Naive B cell (primary cell): ENCODE measurements at places on chromosomes 5 and 9.

DNA sequence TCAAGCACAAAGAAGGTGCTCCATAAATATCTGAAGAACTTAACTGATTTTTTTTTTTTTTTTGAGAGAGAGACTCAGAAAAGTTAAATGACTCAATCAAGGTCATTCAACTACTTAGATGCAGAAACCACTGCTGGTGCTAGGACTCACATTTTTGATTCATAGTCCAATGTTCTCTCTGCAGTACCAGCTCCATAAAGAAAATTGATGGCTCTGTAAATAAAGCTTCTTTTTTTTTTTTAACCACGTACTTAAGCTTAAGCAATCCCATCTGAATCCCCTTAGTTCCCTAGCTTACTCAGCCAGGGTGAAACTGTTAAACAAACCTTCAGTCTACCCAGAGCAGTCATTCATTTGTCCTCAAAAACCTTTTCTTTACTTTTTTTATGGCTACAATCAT, 657.0 kb upstream of the WWC1 start:
- DNase-seq = no peak
- H3K4me1 ChIP-seq = no peaks in the 10 kb centered on the region
- no peak overlapping the region for H3K27ac ChIP-seq
- no peak overlapping the region for H3K4me3 ChIP-seq
- no peaks in the 10 kb centered on the region for H3K36me3 ChIP-seq

DNA sequence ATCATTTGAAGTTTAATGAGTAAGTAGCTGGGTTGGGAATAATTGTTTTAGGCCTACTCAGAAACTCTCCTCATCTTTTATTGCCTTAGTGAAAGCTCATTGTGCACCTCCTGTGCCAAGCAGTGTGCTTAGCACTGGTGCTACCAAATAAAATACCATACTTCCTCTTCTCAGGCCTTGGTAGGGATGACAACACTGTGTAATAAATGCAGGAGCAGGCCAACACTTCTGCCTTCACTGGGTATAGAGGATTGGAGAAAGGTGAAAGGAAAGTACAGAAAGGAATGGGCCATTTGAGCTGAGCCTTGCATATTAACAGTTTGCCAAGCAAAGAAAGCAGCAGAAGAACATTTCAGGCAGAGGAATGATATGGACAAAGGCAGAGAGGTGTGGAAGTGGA, 285.7 kb downstream of the NR3C1 start:
- peaks cover 15% of the 10 kb centered on the region for H3K36me3 ChIP-seq
- DNase-seq = no peak
- peak overlapping the region; percentile 39 for H3K27ac ChIP-seq
- no peak overlapping the region for H3K4me3 ChIP-seq
- no peaks in the 10 kb centered on the region for H3K27me3 ChIP-seq
- H3K4me1 ChIP-seq = peaks cover 33% of the 10 kb centered on the region

GRCh38 chr5:99076723-99077640, 148.2 kb upstream of the CHD1 start:
- no peaks in the 10 kb centered on the region for H3K36me3 ChIP-seq
- H3K27me3 ChIP-seq = peaks cover 12% of the 10 kb centered on the region
- DNase-seq = no peak
- no peak overlapping the region for H3K4me3 ChIP-seq

DNA sequence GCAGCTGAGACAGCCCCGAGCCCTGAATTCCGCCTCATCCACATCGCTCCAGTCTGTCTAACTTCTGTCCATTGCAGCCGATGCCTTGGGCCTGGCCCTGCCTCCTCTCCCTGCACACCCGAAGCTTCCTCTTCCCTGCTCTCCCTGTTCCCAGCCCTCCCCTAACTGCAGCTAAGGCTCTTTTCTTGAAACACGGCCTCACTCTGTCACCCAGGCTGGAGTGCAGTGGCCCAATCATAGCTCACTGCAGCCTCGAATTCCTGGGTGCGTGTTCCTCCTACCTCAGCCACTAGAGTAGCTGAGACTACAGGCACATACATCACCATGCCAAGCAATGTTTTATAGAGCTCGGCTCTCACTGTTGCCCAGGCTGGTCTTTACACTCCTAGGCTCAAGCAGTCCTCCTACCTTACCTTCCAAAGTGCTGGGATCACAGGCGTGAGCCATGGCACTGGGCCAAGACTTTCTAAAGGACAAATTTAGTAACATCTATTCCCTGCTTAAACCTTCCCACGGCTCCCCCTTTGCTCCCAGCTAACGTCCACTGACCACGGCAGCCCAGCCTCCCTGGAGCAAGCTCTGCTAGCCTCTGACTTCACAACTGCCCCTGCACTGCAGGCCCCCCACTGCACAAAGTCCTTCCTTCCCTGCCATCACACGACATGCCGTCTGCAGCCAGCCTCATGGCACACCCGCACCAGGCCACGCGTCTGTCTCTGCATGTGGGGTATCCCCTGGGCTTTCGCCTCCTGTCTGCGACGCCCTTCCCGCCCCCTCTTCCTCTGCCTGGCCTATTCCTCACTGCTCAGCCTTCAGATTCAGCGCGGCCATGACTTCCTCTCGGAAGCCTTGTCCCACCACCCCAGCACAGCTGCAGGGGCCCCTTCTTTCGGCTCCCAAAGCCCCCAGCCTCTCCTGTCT, 28.6 kb downstream of the LAMC3 start:
- no peak overlapping the region for H3K27ac ChIP-seq
- H3K36me3 ChIP-seq = no peaks in the 10 kb centered on the region
- no peak for DNase-seq
- no peaks in the 10 kb centered on the region for H3K4me1 ChIP-seq
